A673 (cell line): ENCODE measurements at places on chromosomes 2 and 18. TPM values are rescaled to one million over a fixed set of nuclear protein-coding genes. Genes with fewer than 3 reads are reported as not detected.
A peak's percentile ranks its signal among the peaks of the same experiment; 100 is the strongest.

DNA sequence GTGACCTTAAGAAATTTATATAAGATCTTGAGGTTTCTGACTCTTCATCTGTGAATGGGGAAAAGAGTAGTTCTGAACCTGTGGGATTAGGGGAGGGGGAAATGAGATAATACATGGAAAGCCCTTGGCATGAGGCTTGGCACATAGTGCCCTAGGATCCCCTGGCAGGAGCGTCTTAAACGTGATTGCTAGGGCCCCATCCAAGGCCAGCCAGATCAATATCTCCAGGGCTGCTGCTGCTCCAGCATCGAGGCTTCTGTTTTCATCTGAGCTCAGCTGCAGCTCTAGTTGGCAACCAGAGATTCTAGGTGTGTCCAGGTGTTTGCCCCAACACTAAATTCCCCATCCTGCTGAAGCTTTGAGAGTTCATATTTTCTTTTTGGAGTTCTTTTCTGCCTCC is 71.0 kb downstream of the IL1R2 start:
- H3K4me3 ChIP-seq, result no peak overlapping the region
- no peak overlapping the region for H3K27ac ChIP-seq
- no peaks in the 10 kb centered on the region for H3K27me3 ChIP-seq
- no peaks in the 10 kb centered on the region for H3K36me3 ChIP-seq
- no peaks in the 10 kb centered on the region for H3K4me1 ChIP-seq

Gene PSD4
- 0.60 and 1.8 TPM in 2 replicates for total RNA-seq

DNA sequence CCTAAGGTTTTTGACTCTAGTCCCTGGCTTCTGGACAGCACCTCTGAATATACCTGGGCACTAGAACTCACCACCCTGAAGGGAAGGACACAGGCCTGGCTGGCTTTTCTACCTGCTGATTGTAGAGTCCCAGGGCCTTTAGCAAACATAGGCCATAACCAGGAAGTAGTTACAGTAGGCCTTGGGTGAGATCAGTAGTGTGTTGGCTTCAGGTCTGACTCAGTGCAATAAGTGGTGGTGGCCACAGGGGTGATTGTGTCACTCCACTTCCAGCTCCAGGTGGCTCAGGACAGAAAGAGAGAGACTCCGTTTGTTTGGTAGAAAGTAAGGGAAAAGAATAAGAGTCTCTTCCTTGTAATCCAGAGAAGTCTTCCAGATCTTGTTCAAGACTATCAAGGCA is 101.7 kb upstream of the LGALSL start:
- H3K27ac ChIP-seq, result no peak overlapping the region
- no peaks in the 10 kb centered on the region for H3K36me3 ChIP-seq
- H3K27me3 ChIP-seq, result peaks cover 7% of the 10 kb centered on the region
- no peak overlapping the region for H3K4me3 ChIP-seq

- no peaks in the 10 kb centered on the region for H3K27me3 ChIP-seq
- no peaks in the 10 kb centered on the region for H3K4me1 ChIP-seq
These were observed 18.8 kb upstream of the ALPI start for GRCh38 chr2:232437195-232437571.

DNA sequence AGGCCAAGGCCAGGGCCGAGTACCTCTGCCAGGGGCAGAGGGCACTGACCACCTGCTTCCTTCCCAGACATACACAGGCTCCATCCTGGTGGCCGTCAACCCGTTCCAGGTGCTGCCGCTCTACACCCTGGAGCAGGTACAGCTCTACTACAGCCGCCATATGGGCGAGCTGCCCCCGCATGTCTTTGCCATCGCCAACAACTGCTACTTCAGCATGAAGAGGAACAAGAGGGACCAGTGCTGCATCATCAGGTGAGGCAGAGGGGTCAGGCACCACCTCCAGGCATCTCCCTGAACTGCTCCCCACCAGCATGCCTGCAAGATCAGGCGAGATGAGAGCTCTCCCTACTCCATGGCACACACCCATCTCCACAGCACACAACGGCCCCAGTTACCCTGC is 31.1 kb downstream of the MYO7B start:
- H3K4me3 ChIP-seq, result no peak overlapping the region
- no peak for DNase-seq
- no peaks in the 10 kb centered on the region for H3K4me1 ChIP-seq
- H3K36me3 ChIP-seq, result no peaks in the 10 kb centered on the region
- no peak overlapping the region for H3K27ac ChIP-seq

DNA sequence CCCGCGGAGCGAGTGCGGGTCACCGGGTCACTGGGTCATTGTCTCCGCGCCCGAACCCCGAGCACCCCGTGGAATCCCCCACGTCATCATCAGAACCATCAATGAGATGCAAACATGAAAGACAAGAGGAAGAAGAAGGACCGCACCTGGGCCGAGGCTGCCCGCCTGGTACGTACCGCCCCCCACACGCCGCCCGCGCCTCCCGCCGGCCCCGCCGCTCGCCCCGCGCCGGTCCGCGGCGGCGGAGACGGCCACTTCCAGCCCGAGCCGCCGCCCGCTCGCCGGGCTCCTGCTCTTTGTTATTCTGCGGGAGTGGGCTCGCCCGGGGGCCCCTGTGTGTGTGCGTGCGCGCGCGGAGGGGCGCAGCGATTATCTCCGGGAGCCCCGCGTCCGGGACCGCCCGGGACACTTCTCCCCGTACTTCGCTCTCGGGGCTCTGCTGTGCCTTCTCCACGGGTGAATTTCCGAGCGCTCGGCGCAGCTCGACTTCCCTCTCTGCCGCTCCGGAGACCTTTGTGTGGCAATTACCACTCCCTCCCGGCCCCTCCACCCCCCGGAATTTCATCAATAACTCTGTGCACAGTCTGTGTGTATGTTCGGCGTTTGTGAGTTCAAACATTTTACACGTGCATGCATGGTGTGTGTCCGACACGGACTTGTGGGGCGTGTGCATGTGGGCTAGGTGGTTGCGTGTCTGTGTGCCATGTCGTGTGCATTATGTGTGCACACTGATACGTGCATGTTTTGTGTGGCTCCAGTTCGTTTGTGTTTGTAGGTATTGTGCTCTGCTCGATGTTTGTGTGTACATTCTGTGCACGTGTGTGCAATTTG is 714 bp downstream of the ASXL3 start:
- H3K27ac ChIP-seq, result no peak overlapping the region
- peak overlapping the region; percentile 34 for H3K4me3 ChIP-seq
- H3K36me3 ChIP-seq, result no peaks in the 10 kb centered on the region
- DNase-seq, result peak; percentile 15

GRCh38 chr2:18473241-18474181 is 86.9 kb downstream of the RDH14 start:
- H3K4me3 ChIP-seq, result no peak overlapping the region
- H3K27me3 ChIP-seq, result no peaks in the 10 kb centered on the region
- H3K4me1 ChIP-seq, result no peaks in the 10 kb centered on the region
- no peaks in the 10 kb centered on the region for H3K36me3 ChIP-seq
- no peak overlapping the region for H3K27ac ChIP-seq
- DNase-seq, result peak; percentile 46

- H3K27me3 ChIP-seq, result no peaks in the 10 kb centered on the region
- H3K36me3 ChIP-seq, result no peaks in the 10 kb centered on the region
- H3K27ac ChIP-seq, result no peak overlapping the region
- H3K4me1 ChIP-seq, result peaks cover 7% of the 10 kb centered on the region
These were observed 8.8 kb upstream of the ADI1 start for GRCh38 chr2:3527886-3528785.

DNA sequence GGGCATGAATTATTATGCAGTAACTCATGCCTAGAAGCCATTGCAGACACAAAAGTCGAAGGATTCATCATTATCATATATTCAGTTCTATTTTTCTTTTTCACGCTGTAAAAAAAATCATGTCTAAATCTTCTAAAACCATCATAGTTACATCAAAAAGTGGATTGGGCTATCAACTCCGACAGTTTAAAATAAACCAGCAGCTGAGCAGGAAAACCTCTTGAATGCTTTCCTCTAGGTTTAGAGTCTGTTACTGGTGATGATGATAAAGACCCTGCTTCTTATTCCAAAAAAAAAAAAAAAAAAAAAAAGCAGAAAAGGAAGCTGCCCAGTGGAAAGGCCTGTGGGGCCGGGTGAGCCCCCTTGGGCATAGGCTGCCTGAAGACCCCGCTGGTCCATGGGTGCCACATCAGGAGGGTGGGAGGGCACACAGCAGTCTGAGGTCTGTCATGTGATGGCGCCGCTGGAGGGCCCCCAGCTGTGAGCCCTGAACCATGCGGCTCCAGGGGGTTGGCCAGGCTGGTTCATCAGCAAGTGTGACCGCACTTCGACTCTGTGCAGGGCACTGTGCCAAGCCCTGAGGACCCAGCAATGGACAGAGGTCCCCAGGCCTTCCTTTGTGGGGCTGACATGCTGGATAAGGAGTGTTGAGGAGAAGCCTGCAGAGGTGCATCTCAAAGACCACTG is 199.6 kb downstream of the EIPR1 start:
- no peak overlapping the region for H3K4me3 ChIP-seq
- H3K36me3 ChIP-seq, result no peaks in the 10 kb centered on the region
- H3K27ac ChIP-seq, result no peak overlapping the region
- DNase-seq, result no peak
- H3K4me1 ChIP-seq, result peaks cover 9% of the 10 kb centered on the region
- H3K27me3 ChIP-seq, result no peaks in the 10 kb centered on the region

DNA sequence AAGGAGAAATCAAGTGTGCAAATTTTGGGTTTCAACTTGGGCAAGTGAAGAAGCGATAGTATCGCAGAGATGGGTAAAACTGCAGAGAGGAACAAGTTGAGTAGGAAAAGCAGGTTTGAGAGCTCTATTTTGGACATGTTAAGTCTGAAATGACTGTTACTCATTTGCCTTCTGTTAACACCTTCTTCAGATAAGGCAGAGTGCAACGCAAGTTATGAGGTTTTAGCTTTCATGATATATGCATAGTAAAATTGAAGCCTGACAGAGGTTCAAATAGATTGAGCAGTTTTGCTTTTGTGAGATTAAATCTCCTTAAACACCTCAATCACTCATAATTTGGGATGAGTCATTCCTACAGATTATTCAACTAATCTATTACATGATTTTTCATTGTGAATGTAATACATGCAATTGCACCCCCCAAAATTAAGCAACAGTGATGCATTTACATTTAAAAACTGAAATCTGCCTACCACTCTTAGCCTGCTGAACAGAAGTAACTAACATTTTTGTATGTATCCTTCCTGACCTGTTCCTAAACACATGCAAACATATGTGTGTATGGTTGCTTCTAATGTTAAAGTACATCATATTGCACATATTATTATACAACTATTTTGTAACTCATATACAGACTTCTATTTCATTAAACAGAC is 575.4 kb downstream of the ARHGAP15 start:
- no peaks in the 10 kb centered on the region for H3K27me3 ChIP-seq
- no peak for DNase-seq
- no peaks in the 10 kb centered on the region for H3K36me3 ChIP-seq
- no peak overlapping the region for H3K4me3 ChIP-seq
- H3K4me1 ChIP-seq, result peaks cover 8% of the 10 kb centered on the region
- no peak overlapping the region for H3K27ac ChIP-seq

DNA sequence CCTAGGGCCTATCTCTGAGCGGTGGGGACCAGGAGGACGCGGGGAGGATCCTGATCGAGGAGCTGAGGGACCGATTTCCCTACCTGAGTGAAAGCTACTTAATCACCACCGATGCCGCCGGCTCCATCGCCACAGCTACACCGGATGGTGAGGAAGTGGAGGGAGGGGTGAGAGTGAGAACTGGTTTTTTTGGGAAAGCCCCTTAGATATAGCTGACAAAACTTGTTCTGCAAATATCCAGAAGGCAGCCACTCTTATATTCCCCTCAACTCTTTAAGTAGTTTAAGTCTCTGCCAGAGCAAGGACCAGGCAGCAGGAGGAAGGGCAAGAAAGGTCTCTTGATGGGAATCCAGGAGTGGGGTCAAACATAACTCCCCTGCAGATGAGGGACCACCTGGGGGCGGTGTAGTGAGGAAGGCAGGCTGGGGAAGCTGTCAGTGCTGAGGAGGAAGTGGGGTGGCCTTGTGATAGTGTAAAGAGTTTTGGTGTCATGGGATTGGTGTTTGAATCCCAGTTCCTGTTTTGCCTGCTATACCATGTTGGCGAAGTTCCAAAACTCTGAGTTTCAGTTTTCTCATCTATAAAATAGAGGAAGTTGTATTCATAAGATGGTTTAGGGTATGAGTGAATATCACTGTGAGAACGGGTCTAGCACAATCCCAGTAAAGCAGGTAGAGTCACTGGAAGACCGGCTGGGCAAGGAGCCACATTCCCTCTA is 3.4 kb downstream of the NAGK start:
- H3K27me3 ChIP-seq, result no peaks in the 10 kb centered on the region
- DNase-seq, result no peak
- peaks cover 9% of the 10 kb centered on the region for H3K4me1 ChIP-seq
- H3K27ac ChIP-seq, result no peak overlapping the region
- peaks cover 8% of the 10 kb centered on the region for H3K36me3 ChIP-seq

Gene DUSP19
- 5.2 and 6.4 TPM in 2 replicates for total RNA-seq
